ENCODE measurements at places on chromosomes 11 and 22.

- ATAC-seq = no peak
Measured at GRCh38 chr11:1855886-1856265, 3.0 kb downstream of the LSP1 start.

- peak; percentile 14 for ATAC-seq
Measured at GRCh38 chr11:117062498-117062897, 35.7 kb downstream of the SIK3 start.

GRCh38 chr11:126390272-126390867 lies 34.9 kb downstream of the ST3GAL4 start:
- ATAC-seq = no peak

DNA sequence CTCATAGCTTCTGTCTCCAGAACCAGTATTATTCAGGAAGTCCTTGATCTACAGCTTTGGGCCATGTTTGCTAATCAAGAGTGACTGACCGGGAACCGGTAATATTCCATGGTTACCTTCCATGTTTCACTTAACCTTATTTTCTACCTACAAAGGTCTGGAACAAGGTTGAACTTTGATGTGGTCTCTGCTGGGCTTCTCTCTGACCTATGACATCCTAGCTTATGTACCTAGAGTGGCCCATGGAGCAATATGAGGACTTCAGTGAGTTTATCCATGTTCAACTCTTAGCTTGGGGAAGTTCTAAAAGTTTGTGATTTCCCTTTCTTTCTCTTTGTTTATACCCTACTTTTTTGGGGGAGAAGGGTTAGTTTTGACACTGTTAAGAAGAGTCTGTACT lies 33.2 kb downstream of the CCDC90B start:
- ATAC-seq = no peak

GRCh38 chr11:57680552-57680874 lies 12.6 kb downstream of the ZDHHC5 start:
- ATAC-seq = peak; percentile 38

- peak; percentile 75 for ATAC-seq
Measured at GRCh38 chr22:38724926-38725571, 19.3 kb downstream of the GTPBP1 start.

- ATAC-seq = no peak
Measured at GRCh38 chr11:72753341-72754148, 1.3 kb upstream of the ARAP1 start.

DNA sequence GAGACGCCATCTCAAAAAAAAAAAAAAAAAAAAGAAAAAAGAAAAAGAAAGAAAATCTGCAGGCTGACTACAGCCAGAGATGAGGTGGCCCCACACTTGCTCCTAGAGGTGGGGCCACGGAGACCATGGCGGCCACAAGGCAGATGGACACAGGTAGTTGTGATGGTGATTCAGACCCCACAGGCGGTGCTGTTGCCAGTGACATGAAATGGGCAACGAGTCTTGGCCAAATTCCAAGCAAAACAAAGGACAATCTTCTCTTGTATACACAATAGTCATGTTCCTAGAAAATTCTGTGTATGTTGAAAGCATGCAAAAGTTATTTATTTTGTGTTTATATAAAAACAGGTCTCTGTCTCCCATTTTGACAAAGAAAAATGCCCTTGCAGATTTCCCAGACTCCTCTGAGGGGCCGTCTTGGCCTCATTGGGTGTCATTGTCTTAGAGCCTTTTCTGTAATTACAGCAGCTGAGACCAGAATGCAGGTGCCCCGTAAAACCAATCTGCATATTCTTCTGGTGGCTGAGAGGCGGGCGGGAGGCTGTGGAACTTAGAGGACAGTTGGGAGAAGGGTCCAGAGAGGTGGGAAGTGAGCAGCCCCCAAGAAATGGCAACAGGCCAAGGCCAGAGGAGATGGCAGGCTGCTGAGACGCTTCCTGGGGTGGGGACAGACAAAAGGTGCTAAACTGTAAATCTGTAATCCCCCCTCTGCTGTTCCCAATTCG lies 22.5 kb upstream of the DAGLA start:
- ATAC-seq = no peak

DNA sequence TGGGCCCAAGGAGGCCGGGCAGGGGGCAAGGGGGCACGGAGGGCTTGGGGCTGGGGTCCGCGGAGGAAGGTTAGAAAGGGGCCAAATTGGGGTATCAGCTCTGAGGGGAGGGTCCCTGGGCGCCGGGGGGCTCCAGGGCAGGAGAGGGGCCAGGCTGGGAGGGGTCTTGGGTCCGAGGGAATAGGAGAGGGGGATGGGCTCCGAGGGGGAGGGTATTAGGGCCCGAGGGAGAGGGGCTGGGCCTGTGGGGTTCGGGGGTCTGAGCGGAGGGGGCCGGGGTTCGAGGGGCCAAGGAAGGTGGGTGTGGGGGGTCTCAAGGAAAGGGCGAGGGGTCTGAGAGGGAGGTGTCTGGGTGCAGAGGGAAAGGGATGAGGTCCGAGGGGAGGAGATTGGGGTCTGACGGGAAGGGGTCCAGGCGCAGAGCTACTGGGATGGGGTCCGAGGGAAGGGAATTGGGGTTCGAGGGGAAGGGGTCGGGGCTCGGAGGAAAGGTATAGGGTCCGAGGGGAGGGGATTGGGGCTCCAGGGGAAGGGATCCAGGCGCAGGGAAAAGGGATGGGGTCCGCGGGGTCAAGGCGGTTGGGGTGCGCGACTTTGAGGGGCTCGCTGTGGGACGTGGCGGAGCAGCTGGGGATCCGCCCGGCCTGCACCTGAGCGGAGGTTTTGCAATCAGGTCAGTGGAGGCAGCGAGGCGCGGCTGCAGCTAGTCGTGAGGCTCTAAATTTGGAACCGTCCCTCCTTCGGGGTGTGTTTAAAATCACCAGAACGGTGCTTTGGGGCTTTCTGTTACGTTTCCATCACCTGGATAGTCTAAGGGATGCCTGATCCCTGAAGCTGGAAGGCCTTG lies 728 bp downstream of the CTTN start:
- no peak for ATAC-seq

DNA sequence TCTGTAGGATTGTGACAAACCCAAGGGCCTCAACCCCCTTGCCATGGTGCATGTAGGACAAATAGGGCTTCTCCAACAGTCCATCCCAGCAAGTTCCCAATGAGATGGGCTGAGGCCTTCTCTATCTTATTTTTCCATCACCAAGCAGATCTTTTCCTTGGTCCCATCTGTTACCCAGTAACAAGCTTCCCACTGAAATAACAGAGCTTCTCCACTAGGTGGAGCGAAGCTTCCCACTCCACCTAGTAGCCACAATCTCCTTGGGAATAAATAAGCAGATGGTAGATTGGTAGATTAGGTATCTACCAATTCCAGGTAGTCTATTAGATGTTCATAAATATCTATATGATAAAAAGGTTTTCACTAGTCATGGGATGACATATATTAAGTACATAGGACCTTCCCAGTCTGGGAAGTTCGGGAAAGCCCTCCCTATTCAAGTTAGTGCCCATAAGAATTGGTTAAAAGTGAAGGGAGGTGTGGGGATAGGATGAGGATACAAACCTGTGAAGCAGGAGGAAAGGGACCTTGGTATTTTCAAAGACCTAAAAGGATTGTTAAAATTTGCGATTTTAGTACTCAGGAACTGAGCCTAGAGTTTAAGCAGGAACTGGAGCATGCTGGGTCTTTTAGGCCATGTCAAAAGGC lies 5.9 kb upstream of the OR52L1 start:
- no peak for ATAC-seq

DNA sequence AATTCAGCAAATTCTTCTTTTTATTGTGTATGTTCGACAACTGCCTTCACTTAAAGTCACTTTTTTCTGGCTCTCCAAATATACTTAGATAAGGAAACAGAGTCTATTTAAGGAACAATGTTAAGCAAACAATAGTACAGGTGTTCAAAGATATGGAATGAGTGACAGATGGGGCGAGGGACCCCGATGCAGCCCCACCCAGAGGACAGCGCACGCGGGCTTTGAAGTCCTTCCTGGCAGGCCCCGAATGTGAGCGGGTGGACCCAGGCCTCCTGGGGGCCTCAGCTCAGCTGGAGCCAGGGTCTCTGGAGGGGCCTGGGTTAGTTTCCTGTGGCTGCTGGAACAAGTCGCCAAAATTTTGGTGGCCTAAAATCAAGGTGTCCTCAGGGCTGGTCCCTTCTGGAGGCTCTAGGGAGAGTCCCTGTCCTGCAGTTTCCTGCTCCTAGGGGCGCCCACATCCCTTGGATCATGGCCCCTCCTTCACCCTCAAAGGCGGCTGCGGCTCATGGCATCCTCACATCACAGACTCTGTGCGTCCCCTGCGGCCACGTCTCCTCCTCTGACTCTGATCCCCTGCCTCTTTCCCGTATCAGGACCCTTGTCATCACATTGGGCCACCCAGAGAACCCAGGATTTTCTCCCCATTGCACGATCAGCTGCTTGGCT lies 40.6 kb upstream of the KCNQ1OT1 start:
- ATAC-seq = no peak

DNA sequence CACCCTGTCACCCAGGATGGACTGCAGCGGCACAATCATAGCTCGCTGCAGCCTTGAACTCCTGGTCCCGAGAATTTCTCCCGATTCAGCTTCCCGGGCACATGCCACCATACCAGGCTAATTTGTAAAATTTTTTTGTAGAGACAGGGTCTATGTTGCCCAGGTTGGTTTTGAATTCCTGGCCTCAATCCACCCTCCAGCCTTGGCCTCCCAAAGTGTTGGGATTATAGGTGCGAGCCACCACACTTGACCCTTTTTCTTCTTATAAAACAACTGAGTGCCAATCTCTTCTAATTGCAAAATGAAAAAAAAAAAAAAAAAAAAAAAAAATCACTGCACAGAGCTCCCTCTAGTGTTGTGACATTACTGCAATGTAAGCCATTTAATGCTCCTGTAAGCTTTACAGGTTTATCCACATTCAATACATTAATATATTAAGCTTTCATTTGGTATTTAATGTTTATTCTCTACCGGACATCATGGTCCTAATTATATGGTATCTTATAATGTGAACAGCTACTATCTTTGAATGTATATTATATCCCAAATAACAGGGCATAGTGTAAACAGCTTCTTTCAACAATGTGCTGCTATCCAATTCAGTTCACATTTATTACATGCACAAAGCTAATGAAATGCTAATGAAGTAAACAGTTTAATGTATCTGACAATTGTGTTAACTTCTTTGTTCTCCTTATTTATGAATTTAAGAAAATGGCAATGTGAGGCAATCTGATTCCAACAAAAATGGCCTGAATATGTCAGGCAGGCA lies 44.6 kb downstream of the COPB1 start:
- ATAC-seq = no peak

DNA sequence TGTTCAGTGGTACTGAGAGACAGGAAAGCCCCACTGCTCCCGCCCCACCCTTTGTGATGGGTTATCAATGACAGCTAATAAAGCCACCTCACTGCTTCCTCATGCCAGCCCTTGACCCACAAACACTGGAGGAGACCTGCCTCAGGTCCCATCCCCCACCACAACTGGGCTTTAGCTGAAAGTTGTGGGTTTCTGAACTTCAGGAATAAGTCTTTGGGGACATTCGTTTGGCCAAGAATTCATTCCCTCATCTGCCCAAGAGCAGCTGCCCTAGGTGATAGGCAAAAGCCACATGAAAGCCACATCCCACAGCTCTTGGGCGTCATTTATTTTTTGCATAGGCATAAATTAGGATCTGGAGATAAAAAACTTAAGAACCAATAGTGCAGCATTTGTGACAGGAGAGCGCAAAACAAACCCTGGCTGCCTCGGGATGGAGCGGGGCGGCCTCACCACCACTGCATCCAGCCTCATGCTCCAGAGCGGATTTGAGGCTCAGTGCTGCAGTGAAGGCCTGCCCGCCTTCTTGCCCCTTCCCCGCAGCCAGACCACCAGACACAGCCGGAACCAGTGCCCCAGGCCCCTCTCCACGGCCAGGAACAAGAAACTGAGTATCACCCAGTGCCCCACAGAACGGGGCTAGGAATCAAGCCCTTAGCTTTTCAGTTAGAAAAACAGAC lies 21.2 kb downstream of the SUN2 start:
- no peak for ATAC-seq

GRCh38 chr11:118291477-118292135 lies 12.9 kb upstream of the CD3E start:
- ATAC-seq = no peak

DNA sequence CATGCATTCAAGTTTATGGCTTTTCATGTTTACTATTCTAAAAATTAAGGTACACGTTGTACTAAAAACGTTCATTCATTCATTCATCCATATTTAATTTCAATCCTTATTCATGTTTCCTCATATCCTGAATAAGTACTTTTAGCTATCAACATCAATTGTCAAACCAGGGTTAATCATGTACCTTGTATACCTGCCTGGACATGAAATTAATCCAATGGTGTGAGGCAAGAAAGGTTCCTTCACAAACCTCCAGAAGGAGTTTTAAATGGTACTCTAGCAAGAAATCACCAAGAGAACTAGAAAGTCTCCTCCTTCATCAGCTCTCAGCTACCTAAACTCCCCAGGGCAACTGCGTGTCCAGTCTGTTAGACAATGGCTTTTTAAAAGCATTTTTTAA lies 33.4 kb downstream of the TMEM123 start:
- ATAC-seq = no peak

DNA sequence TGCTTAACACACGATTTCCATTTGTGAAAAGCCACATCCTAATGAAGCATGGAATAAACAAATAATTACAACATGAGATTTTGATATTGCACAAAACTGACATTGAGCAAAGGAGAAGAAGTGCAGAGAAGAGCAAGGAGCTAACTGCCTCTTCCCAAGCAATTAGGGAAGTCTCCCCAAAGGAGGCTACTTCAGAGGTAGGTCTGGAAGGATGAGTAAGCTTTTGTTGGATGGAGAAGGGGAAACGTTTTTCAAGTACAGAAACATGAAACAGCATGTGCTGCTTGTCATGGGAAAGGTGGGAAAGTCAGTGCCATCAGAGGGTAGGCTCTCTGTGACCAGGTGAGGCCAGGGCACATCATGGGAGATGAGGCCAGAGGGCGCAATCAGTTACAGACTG lies 132.2 kb upstream of the SESN3 start:
- ATAC-seq = no peak

DNA sequence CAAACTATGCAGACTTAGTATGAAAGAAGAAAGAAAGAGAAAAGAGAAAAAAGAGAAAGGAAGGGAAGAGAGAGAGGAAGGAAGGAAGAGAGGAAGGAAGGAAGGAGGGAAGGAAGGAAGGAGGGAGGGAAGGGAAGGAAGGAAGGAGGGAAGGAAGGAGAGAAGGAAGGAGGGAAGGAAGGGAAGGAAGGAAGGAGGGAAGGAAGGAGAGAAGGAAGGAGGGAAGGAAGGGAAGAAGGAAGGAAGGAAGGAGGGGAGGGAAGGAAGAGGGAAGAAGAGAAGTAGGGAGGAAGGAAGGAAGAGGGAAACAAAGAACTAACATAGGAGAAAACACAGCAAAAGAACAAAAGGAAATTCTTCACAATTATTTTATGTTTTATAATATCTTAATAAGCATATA lies 502.1 kb downstream of the SOX6 start:
- ATAC-seq = no peak

- ATAC-seq = no peak
Measured at GRCh38 chr11:126499131-126499752, 143.8 kb downstream of the ST3GAL4 start.

Measured in activated CD4-positive, CD25-positive, alpha-beta regulatory T cell treated with anti-CD3 and anti-CD28 coated beads, Interleukin-2, amount 50 U/mL, for 24 hours (primary cell).